Stimulated activated CD8-positive, alpha-beta memory T cell treated with anti-CD3 and anti-CD28 coated beads, Interleukin-15, amount 100 ng/mL, for 1 hour (primary cell): ENCODE measurements at places on chromosomes 1 and 21.

DNA sequence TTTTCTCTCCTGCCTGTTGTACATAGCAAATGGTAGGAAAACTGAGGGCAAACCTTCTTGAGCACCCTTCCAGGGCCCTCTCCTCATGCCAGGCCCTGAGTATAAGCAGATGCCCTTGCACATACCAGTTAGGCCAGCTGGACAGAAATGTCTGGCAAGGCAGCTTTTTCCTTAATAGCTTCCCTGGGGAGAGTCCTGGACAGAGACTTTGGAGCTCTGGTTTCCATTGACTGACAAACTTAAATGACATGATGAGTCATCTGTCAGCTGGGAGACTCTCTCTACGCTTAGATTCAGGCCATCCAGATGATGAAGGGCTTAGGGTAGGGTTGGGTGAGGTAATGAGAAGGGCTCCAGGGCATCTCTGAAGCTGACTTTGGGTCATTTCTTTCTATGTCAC, 317.5 kb downstream of the ASTN1 start:
- DNase-seq = no peak

GRCh38 chr1:232599178-232600041, 30.5 kb downstream of the SIPA1L2 start:
- DNase-seq = no peak

DNA sequence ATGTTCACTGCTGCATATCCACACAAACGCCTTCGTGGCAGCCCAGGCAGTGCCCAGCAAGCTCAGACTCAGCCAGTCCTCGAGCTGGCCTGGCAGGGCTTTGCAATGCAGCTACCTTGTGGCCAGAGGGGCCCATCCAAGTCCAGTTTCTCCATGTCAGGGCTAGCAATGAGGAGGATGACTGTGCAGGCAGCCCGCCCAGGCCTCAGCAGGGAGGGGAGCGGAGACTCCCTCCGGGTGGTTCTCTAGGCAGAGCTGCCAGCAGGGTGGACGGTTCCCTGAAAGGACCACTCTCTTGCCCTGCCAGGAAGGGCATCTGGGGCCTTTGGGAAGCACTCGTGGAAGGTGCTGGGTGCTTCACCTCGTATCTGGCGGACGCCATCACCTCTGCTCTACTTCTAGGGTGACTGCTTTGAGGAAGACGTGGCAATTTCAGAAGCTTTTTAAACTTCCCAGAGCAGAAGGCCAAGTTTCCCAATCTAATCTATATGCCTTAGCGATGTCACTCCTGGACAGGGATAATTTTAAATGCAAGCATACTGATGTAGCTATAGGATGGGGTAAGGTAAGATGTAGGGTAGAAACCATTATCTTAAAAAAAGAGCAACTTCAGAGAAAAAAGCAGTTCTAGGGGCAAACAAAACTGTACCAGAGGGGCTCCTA, 56.2 kb downstream of the RUNX1 start:
- DNase-seq = no peak

- DNase-seq = no peak
Measured at GRCh38 chr1:192488058-192488457, 87.5 kb upstream of the RGS1 start.

DNA sequence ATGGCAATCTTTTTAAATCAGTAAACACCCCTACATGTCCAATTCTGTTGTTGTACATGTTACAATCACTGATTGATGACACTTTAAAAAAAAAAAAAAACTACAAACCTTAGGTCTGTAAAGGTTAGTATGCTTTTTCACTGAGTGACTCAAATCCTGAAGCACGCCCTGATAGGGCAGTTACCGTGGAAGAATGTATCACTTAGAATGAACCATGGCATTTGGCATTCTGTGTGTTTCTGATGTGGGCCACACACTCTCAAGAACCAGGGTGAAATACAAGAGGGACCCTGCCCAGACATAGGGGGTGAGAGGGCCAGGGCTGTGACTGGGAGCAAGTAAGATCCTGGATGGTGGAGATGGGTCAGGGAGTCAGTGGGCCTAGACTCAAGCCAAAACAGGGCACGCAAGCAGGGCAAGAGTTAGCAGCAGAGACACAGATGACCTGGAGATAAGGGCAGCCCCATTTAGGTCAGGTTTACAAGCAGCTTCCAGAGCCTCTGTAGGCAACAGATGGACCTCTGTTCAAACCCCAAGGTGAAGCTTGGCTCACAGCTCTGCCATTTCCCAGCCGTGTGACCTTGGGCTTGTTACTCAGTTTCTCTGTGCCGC, 47.6 kb upstream of the DMRTB1 start:
- no peak for DNase-seq

GRCh38 chr1:5911871-5912271, 80.4 kb downstream of the NPHP4 start:
- no peak for DNase-seq
